ENCODE measurements at places on chromosomes 4 and X. TPM values are rescaled to one million over a fixed set of nuclear protein-coding genes. Genes with fewer than 3 reads are reported as not detected.

CSAG1 gene
- not detected for total RNA-seq

RNF150 gene
- total RNA-seq, result 0.46 TPM

PSAPL1 gene
- not detected for total RNA-seq

- no peak overlapping the region for H3K27ac ChIP-seq
- H3K4me3 ChIP-seq, result no peak overlapping the region
- H3K4me1 ChIP-seq, result no peaks in the 10 kb centered on the region
- DNase-seq, result no peak
- peaks cover 14% of the 10 kb centered on the region for H3K27me3 ChIP-seq
Measured at GRCh38 chr4:48470570-48470969, 12.6 kb upstream of the SLC10A4 start.

DNA sequence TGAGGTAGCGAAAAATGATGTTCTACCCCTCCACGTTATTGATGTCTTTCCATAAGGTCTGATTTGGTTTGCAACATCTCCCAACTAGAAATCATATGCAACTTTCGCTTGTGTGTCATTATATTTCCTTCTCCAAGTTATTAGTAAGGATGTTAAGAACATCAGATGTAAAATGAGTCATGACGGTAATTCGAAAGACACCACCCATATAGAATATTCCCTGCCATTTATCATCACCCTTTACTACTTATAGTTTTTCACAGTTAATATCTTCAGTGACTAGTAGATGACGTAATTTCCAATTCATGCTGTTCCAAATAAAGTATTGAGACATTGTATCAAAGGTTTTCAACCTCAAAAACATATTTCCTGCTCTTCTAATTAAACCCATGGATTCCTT lies 146.7 kb upstream of the MAP3K15 start:
- H3K27me3 ChIP-seq, result no peaks in the 10 kb centered on the region
- no peak overlapping the region for H3K4me3 ChIP-seq
- no peak overlapping the region for H3K27ac ChIP-seq
- H3K36me3 ChIP-seq, result peaks cover 2% of the 10 kb centered on the region
- H3K4me1 ChIP-seq, result peaks cover 27% of the 10 kb centered on the region
- no peak for DNase-seq

DNA sequence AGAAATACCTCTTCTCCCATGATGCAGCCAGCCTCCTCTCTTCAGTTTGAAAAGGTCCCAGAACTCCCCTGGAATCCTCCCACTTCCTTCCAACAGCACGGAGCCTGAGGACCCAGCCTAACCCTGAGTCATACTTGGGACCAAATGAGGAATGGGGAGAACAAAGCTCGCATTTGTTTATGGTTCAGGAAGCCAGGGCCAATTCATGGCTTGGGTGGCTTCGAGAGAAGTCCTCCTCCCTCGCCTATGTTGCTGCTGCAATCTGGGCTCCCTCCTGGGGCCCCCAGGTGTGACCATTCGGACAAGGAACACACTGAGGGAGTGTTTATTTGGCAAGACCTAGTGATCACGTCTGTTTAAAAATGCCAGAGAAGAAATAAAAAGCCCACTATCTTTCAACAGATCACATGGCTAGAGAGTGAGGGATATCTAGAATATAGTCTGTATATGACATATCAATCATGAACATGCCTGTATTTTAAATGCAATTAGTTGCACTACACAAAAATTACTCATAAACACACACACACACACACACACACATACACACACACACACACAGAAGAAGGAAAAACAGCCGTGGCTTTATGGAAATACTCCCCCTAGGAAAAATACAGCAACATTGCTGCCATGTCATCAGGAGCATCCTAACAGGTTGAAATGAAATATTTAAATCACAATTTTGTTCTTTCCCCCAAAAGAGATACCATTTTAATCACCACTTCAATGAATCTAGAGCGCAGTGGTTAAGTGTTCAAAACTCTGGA lies 155.7 kb upstream of the MAP3K15 start:
- no peak for DNase-seq
- H3K36me3 ChIP-seq, result peaks cover 4% of the 10 kb centered on the region
- no peak overlapping the region for H3K27ac ChIP-seq
- H3K27me3 ChIP-seq, result no peaks in the 10 kb centered on the region
- H3K4me3 ChIP-seq, result no peak overlapping the region
